ENCODE measurements at places on chromosomes 6 and 20.

DNA sequence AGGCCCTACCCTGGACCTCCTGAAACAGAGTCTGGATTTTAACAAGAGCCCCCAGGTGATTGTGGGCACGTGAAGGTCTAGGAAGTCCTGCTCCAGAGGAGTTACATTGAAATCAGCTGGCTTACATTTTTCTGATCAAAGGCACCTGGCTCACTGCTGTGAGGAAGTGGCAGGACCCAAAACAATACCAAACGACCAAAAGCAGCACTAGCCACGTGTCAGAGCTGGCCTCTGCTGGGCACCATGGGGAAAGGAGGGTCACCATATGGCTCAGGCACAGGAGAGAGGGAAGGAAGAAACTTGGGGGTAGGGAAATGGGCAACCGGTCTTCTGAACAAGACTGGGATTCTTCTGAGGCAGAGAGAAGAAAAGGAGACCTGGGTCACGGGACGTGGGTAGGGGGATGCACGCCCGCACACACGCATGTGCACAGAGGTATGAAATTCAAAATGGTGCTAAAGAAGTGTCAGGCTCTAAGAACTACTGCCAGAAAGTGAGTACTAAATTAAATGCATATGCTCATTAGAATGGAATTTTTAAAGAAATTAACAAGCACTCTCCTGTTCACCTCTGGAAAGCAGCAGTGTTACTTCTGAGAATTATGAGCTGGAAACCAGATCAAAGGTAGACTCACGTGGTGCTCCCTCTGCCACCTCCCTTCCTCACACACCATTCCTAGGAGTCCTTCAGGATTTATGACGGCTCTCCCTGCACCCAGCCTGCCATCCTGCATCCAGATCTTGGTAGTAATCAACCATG is 113.6 kb downstream of the TRERF1 start:
- no peak for DNase-seq

- no peak for DNase-seq
Observed at GRCh38 chr20:19397666-19398065, 185.2 kb downstream of the SLC24A3 start.

DNA sequence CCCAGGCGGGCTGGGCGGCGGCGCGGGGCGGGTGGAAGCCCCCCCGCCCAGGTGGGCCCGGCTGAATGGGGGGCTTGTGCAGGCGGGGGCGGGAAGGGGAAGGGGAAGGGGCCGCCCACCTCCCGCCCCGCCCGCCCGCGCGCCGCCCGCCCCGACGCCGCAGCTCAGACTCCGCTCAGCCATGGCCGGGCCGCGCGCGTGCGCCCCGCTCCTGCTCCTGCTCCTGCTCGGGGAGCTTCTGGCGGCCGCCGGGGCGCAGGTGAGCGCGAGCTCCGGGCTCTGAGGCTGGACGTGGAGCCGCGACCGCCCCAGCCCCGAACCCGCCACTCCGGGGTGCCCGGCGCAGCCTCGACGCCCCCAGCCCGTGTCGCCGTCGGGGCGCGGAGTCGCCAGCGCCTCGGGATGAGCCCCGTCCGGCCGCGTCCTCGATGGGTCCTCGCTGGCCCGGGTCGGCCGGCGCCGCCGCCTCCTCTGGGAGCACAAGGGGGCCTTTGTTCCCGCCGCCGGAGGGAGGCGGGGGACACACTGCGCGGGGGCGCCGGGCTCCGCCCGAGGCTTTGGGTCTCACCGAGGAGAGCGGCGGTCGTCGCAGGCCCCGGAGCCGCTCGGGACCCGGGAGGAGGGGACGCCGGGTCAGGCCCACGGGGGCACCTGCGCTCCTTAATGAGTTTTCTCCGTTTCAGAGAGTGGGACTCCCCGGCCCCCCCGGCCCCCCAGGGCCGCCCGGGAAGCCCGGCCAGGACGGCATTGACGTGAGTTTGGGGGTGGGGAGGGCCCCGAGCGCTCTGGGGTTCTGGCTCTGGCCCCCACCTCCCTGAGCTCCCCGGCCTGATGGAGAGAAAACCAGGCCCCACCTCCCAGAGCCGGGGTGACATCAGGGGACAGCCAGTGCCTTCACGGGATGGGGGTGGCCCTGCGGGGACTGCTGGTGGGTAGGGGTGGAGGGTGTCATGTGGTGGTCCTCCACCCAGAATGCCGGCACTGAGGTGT is at the start of gene COL9A3:
COL9A3 (plus strand) TSS at position 167 of the 990 bp plus-strand sequence; CDS start at position 182, 15 bp downstream.
- no peak for DNase-seq

GRCh38 chr6:67914419-67914818 is 720.7 kb upstream of the ADGRB3 start:
- no peak for DNase-seq

DNA sequence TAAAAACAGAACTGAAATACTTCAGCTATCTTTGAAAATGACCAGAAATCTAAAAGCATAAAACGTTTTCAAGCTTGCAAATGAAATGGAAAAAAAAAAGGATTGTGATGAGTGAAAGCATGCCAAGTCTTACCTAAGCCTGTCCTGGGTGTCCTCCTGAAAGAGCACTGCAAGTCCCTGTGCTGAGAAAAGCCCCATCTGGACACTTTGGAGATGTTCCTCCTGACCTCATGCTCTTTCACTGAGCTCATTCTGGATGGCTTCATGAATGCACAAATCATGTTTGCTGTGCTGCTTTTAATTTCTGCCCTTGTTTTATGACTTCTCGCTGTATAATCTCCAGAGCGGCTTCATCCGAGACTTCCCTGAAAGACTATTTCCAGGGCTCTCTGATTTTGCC is 136.0 kb downstream of the SOD2 start:
- no peak for DNase-seq

GRCh38 chr20:15627501-15627903 is 945.7 kb downstream of the KIF16B start:
- no peak for DNase-seq

DNA sequence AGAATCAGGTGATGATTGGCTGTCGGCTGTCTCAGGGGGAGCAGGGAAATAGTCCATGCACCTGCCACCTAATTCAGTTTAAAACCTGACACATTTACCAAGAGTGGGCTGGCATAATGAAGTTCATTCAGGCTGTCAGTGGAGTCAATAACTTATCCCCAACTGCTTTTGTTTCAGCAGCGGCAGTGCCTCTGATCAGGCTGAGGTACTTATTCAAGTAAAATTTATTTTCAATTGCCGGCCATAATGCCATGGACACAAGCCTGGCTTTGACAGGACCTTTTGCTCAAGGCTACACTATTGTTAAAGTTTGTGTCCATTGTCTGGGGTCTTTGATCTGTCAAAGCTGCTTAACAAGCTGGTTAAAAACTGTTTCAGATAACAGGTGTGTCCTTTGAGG is 20.6 kb downstream of the OLIG3 start:
- DNase-seq, result no peak

DNA sequence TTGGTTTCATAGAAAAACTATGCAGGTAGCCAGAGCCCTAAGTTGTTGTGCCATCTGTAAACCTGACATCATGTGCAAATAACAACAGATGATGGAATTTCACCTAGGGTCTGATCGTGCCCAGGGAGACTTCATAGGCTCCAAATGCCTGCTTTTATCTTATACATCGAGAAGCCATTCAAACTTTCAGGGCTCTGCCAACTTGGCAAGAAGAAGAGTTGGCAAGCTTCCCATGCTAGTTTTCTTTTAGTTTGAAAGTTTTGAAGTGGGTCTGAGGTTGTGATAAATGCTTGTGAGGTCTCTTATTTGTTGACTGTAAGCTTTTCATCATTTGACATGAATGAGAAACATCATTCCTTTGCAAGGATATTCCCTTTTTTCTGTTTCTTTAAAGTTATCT is 175.4 kb upstream of the FLRT3 start:
- DNase-seq, result no peak

- DNase-seq, result no peak
Observed at GRCh38 chr6:53627391-53628218, 38.0 kb downstream of the KLHL31 start.

- DNase-seq, result no peak
Observed at GRCh38 chr20:45174434-45175364, at the start of gene PI3. Gene PI3 (plus strand): TSS chr20:45174902. CDS start chr20:45174923, 21 bp downstream.

- no peak for DNase-seq
Observed at GRCh38 chr6:42359021-42359420, 92.7 kb downstream of the TRERF1 start.

DNA sequence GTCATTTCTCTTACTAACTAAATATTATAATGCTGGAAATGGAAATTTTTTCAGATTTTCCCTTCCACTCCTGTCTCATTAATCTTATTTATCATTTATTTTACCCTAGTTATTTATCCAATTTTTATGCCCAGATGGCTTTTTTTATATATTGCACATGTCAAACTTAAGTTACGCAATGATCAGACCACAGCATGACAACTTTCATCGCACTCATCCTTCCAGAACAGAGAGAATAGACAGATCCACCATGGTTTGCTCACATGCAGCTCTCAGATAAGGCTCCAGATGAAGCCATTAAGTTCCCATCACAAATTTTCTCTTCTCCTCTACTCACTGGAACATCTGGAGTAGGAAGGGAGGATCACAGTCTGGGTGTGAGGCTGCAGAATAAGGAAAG is 48.7 kb downstream of the MAP7 start:
- DNase-seq, result no peak

- DNase-seq, result no peak
Observed at GRCh38 chr20:18685406-18685805, 97.6 kb downstream of the DTD1 start.

GRCh38 chr6:43077981-43078511 is 1.9 kb downstream of the PTK7 start:
- DNase-seq, result no peak

GRCh38 chr20:13174402-13174801 is 46.7 kb upstream of the ISM1 start:
- no peak for DNase-seq

- no peak for DNase-seq
Observed at GRCh38 chr6:157106487-157106886, 216.8 kb downstream of the TMEM242 start.

DNA sequence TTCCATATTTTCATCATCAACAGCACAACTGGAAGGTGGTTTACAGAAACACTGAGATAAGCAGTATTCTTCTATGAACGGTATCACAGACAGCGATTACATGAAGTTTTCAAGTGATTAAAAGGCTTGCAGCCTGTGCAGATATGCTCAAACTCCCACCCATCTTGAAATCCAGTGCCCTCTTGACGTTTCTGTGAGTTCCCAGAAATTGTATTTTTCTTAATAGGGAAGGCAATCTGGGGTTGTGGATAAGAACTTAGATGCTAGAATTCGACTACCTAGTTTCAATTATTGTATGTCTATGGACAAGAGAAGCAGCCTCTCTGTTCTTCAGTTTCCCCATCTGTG is 290.3 kb downstream of the ZNF217 start:
- DNase-seq, result no peak

- DNase-seq, result no peak
Observed at GRCh38 chr20:55586610-55587009, 418.7 kb downstream of the CBLN4 start.

- no peak for DNase-seq
Observed at GRCh38 chr6:40138273-40138720, 204.0 kb upstream of the MOCS1 start.

- no peak for DNase-seq
Observed at GRCh38 chr6:97282238-97282725, 734 bp downstream of the MMS22L start.

- DNase-seq, result no peak
Observed at GRCh38 chr6:14366872-14367271, 249.3 kb downstream of the CD83 start.

DNA sequence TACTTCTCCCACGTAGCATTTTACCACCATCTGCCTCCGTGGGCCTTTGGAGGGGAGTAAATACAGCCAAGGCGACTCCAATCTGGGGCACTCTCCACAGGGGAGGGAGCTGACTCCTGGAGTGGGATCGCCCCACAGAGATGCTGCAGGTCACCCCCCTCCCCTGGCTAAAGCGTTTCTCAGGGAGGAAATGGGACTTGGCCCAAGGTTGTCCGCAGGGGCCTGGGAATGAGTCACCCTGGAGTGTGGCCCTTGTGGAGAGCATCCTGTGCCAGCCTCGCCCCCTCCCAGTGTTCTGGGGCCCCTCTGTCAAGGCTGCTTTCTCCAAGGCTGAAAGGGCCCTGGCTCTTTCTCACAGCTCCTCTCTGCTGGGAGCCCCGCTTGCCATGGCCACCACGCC is 84.5 kb upstream of the QKI start:
- DNase-seq, result no peak
